ENCODE measurements at places on chromosomes 4 and X.
A peak's percentile ranks its signal among the peaks of the same experiment; 100 is the strongest.

- DNase-seq = no peak
Measured at GRCh38 chr4:6849691-6850090, 59.9 kb upstream of the TBC1D14 start.

- DNase-seq = no peak
Measured at GRCh38 chrX:144616317-144616716, 631.0 kb upstream of the SPANXN1 start.

- DNase-seq = no peak
Measured at GRCh38 chr4:90727938-90728337, 600.7 kb downstream of the CCSER1 start.

DNA sequence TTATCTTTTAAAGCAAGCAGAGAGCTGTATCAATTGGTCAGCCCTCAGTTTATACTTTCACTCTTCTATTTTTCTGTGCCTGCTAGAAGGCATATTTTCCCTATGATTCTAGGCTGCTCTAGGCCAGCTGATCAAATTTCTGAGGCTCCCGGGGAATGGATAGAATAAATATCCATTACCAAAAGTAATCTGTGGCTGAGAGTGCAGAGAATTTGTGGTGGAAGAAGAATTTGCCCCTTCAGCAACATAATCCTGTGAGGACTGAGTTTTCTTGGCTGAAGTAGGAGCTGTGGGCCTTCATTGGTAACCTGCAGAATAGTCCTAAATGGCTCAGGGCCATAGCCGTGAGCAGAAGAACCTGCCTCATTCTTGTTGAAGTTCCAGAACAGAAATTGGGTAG lies 314.6 kb upstream of the CASK start:
- no peak for DNase-seq

GRCh38 chr4:102560571-102561341 lies 59.6 kb downstream of the NFKB1 start:
- no peak for DNase-seq

DNA sequence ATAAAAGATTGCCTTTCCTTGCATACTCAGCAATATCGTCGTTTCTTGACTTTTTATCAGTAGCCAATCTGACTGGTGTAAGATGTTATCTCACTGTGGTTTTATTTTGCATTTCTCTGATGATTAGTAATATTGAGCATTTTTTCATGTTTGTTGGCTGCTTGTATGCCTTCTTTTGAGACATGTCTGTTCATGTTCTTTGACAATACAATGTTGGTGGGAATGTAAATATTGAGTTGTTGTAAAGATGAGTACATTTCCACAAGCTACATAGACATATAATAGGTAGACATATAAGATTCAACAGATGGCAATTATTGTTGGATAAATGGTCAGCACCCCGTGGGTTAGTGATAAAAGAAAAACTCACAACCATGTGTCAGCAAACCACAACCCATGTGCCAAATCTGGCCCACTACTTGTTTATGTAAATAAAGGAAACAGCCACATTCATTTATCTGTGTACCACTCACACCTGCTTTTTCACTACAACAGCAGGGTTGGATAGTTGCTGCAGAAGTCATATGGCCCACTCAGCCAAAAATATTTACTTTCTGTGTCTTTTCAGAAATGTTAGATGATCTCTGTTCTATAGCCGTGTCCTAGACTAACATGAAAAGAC lies 153.1 kb upstream of the VCX start:
- no peak for DNase-seq

DNA sequence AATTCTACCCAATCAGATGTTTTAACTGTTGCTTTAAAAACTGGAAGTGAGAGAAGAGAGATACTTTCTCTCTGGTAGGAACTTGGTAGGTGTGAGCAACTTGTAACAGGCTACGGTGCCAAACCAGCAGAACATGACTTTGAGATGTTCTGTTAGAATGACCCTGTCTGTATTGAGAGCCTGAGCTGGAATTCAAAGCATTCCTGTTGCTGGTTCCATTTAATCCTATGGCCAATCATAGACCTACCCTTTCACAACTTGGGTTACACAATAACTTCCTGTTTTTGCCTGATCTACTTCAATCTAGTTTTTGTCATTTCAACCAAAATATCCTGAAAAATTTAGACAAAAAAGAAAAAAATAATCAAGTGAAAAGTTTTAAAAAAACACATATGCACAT lies 1.7 kb upstream of the PRRG1 start:
- peak; percentile 64 for DNase-seq

DNA sequence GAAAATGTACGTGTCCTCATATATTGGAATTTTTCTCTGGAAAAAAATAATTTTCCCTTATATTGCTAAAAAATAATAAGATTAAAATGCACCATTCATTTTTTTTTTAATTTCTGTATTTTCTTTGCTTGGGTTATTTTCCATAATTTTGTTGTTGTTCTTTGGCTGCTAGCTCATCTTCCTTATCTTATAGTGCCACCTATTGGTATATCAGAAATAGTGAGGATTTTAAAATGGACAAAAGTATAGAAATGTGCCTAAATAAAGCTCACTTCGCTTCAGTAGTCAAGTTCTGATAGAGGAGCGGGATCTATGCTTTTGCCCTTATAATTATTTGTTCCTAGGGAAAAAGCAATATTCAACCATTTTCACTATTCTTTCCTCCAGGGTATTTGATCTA lies 134.8 kb downstream of the NAP1L3 start:
- no peak for DNase-seq

GRCh38 chr4:31370866-31371465 lies 650.8 kb downstream of the PCDH7 start:
- DNase-seq = peak; percentile 3

- no peak for DNase-seq
Measured at GRCh38 chr4:6118201-6118600, 82.1 kb downstream of the JAKMIP1 start.

- DNase-seq = no peak
Measured at GRCh38 chr4:123304151-123304964, 92.2 kb upstream of the SPRY1 start.

DNA sequence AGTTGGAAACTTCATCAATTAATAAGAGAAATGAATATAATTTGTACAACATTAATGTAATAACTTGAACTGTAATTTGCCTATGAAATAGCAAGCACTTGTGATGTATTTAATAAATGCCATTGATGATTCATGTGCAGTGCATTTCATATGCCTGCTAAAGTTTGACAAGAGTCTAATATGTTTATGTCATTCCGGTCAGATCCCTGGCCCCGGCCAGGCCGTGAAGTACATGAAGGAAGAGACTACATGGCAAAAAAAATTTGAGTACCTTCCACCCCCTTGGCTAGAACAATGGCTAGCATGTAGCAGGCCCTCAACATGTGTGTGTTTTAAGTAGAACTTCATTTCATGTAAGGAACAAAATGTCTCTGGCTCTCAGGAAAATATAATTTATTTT lies 161.3 kb downstream of the ATP10D start:
- no peak for DNase-seq

DNA sequence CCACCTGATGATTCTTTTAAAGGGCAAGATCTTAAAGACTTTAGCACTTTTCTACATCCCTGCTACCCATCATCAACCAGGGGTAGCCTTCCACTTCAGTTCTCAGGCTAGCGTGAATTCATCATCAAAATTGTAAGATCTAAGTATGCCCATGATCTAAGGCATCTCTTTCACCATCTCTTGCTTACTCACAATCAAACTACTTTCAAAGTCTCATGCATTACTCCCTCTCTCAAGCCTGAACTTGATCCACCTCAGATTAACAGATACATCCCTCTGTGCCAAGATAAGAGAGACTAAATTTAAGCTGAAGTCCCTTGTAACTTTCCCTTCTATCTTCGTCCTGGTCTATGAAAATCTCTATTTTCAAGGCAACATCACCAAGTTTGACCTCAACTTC lies 62.8 kb downstream of the DHX15 start:
- DNase-seq = no peak

- DNase-seq = peak; percentile 47
Measured at GRCh38 chr4:174631901-174632758, 109.8 kb upstream of the HPGD start.

DNA sequence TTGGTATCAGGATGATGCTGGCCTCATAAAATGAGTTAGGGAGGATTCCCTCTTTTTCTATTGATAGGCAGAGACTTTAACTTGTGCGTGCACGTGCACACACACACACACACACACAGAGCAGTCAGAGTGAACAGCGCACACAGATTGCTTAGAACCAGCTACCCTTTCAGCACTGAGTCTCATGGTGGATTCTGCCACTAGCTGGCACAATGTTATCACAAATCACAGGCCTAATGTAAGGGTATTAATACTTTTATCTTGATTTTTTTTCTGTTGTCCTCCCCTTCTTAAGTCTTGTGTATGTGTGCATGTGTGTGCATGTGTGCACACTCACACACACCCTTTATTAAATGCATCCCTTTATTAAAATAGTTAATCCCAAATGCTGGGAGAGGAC lies 53.2 kb downstream of the HADH start:
- no peak for DNase-seq

DNA sequence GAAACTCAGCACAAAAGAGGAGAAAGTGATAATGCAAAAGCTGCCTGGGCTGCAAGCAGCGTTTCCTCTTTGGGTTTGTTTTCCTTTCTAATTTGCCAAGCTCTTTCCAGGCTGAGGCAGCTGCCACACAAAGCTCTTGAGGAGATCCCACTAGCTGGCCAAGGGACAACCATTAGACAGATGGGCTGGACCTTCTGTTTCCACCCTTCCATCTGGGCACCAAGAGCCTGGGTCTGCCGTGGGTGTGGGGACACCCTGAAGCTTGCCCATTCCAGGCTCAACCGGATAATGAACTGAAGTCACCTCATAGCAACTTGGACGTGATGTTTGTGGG lies 194.6 kb upstream of the C1QTNF7 start:
- no peak for DNase-seq

- DNase-seq = no peak
Measured at GRCh38 chrX:141164406-141164805, 12.5 kb downstream of the LDOC1 start.

DNA sequence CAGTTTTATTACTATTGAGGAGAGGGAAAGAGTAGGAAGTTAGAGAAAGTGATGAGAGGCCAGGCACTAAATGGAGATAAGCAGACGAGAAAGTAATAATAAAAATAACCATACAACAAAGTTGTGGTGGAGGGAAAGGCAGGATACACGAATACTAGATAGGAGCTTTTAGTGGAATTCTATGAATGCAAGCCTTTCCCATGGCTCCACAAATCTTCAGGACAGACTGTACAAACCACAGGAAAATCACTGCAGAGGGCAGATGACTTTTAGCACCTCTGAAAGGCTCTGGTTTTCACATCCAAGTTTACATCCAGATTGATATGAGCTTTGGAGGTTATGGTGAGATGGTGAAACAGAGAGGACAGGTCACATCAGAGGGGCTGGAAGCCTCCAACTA lies 41.5 kb downstream of the TNIP3 start:
- no peak for DNase-seq

DNA sequence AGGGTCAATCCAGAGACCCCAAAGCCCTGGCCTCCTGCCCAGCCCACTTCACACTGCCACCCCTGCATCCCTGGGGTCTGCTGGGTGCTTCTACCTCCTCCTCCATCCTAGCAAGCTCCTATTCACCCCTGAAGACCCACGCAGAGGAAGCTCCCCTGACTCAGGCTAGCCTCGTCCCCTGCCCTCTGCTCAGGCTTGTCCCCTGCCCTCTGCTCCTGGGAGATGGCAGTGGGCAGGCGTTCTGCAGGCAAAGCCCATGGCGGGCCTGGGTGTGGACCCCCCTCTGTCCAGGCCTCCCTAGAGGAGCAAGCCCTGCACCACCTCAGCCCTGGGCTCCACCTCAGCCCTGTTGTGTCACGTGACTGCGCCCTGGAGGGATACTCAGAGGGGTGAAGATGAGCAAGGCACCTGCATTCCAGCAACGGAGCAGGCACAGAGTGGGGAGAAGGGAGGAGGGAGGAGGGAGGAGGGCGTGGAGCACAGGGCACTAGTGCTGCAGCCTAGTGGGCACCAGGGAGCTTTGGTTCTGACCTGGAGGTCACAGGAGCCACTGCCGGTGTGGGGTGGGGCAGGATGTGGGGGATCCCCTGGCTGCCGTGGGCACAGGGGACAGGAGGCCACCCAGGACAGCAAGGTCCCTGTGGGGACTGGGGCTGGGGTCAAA lies 27.6 kb upstream of the FGFR3 start:
- DNase-seq = no peak

- no peak for DNase-seq
Measured at GRCh38 chr4:15392053-15392805, 35.6 kb upstream of the C1QTNF7 start.

GRCh38 chr4:130628531-130628930 lies 1532.6 kb downstream of the C4orf33 start:
- DNase-seq = no peak

All from foreskin fibroblast (primary cell).